ENCODE measurements at places on chromosomes 16 and 17.
A peak's percentile ranks its signal among the peaks of the same experiment; 100 is the strongest.

DNA sequence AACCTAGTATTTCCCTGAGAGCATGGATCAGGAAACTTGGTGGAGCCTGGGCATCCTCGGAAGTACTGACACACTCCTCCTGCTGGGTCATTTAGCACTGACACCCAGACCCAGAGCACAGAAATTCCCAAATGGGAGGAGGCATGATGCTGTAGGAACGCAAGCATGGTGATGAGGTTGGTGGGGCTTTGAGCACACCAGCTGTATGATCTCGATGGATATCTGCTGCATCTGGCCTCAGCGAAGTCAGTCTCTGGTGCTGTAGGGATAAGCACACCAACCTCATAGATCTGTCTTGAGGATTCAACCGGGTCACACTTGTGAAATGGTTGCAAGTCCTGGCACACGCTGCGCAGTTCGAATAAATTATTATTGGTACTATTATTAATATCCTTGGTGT, 52.5 kb downstream of the SHISA6 start:
- DNase-seq: no peak

DNA sequence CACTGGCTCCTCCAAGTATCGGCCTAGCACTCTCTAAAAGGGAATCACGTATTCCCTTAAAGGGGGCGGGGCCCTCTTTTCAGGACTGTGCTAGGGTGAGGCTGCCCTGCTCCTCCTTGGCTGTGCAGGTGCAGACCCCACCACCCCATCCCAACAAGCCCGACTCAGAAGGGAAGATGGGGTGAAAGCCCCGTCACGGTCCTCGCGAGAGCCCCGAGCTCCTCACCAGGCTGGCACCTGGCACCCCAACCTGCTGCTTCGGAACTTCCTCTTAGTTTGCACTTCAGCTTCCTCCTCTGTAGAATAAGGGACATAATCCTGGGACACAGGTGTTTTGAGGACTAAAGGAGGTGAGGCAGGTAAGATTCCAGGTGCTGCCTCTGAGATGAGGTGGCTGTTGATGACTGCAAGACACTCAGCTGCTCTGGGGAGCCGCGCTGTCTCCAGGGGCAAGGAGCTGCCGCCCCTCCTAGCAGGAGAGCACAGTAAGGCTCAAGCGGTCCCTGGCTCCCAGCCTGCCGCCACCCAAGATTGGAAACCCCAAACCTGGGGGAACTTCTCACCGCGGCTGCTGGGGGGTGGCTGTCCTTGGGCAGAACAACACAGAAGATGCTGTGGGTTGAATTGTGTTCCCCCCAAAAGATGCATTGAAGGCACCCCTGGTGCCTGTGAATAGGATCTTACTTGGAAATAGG, 88.8 kb downstream of the MGAT5B start:
- no peak for DNase-seq

DNA sequence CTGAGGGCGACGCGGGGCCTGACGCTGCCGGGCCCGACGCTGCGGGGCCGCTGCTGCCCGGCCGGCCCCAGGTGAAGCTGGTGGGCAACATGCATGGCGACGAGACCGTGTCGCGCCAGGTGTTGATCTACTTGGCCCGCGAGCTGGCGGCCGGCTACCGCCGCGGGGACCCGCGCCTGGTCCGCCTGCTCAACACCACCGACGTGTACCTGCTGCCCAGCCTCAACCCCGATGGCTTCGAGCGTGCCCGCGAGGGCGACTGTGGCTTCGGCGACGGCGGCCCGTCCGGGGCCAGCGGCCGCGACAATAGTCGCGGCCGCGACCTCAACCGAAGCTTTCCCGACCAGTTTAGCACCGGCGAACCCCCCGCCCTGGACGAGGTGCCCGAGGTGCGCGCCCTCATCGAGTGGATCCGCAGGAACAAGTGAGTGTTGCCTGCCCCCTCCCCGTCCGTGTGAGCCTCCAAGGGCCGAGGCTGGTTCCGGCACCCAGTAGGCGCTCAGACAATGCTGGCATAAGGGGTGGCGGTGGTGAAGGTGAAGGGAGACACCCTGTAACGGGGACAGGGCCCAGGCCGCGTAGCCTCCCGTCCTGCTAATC, 676 bp downstream of the CPD start:
- no peak for DNase-seq

DNA sequence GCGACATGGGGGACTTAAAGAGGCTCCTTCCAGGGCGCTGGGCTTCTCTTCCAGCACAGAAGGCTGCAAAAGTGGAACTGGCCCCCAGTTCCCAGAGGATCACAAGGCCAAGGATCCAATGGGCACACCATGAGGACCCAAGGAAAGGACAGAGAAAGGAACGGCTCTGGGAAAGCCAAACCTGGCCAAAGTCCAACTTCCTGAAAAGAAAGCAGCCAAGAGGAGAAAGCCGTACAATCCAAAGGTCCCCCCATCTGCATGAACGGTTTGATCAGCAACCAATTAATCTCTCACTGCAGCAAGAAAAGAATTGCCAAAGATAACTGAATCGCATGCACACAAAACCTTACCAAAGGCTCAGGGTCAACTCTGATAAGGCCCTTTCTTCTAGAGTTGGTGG, 19.8 kb upstream of the ICAM2 start:
- DNase-seq: no peak

GRCh38 chr17:6173653-6174052, 103.5 kb downstream of the WSCD1 start:
- DNase-seq: no peak

DNA sequence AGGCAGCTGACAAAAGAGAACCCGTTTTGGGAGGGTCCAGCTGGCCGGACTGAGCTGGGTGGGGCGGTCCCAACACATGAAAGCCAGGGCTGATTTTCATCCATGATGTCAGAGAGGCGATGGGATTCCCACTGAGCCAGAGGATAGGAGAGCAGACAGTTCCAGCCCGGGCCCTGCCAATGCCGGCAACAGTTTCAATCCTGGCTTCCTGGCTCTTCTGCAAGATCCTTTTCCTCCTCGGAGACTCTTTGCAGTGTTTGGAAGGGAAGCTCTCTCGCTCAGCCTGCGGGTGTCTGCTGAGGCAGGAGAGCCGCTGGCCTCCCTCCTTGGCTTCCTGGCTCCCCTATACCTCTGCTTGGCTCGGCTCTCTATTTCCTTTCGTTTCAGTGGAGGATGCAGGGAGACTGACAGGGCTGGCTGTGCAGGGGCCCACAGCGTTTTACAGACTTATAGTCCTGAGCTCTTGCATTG, 145.5 kb upstream of the SOX9 start:
- peak; percentile 18 for DNase-seq

GRCh38 chr17:15946611-15947120, 1.7 kb downstream of the ADORA2B start:
- DNase-seq: no peak

DNA sequence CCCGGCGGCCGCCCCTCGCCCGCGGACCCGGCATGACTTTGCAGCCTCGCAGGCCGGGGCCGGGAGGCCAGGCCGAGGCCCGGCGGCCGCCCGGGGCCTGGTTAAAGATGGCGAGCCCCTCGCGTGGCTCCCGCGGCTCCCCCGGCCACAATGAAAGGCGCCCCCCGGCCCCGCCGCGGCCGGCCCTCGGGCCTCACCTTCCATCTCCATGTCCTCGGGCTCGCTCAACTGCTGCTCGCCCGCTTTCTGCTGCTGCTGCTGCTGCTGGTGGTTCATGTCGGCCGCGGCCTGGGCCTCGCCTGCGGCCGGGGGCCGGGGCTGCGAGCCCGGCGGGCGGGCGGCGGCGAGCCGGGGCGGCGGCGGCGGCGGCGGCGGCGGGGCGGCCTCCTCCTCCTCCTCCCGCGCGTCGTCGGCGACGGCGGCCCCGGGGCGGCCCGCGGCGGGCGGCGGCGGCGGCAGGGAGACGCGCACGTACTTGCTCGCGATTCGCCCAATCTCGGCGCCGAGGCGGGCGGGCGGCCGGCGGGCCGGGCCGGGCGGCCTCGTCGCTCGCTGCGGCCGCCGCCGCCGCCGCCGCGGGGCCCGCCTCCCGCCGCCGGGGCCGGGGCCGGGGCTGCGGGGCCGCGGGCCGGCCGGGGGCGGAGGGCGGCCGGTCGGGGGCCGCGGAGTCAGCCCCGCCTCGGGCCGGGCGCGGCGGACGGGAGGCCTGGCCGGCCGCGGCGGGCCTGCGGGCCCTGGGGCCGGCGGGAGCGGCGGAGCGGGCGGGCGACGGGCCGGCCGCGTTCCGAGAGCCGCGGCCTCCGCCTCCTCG, 491 bp downstream of the USP7 start:
- DNase-seq: no peak

GRCh38 chr16:64475627-64476351, 646.1 kb downstream of the CDH11 start:
- peak; percentile 63 for DNase-seq

GRCh38 chr16:75092777-75093176, 23.8 kb downstream of the LDHD start:
- no peak for DNase-seq

DNA sequence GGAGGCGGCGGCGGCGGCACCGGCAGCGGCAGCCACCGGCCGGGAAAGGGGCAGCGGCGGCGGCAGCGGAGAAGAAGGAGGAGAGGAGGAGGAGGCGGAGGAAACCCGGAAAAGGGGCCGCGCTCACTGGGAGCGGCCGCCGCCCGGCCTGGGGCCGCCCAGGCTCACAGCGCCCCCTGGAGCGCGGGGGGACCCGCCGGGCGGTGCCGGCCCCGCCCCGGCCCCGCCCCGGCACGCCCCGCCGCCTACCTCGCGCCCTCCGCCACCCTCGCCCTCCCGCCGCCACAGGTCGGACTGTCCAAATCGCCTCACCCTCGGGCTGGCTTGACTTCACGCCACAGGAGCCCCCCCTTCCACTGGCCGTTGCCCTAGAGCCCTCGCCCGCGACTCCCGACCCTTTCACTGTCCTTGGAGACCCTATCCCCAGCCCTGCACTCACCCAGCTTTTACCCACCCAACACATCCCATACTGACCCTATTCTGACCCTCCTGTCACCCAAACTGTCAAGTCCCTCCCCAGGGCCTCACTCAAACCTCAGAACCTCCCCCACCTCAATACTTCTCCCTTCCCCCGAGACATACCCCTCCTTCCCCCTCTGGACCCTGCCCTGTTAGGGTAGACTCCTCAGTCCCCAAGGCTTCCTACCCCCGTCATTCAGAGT, at the start of gene CSNK2A2:
Gene CSNK2A2 (minus strand): TSS at position 85 of the 662 bp plus-strand sequence. CDS start 370 bp downstream, outside the sequence.
- peak; percentile 9 for DNase-seq

- peak; percentile 48 for DNase-seq
Observed at GRCh38 chr16:10514369-10515055, 65.9 kb downstream of the EMP2 start.

- DNase-seq: no peak
Observed at GRCh38 chr17:64335486-64335885, 55.2 kb downstream of the PECAM1 start.

DNA sequence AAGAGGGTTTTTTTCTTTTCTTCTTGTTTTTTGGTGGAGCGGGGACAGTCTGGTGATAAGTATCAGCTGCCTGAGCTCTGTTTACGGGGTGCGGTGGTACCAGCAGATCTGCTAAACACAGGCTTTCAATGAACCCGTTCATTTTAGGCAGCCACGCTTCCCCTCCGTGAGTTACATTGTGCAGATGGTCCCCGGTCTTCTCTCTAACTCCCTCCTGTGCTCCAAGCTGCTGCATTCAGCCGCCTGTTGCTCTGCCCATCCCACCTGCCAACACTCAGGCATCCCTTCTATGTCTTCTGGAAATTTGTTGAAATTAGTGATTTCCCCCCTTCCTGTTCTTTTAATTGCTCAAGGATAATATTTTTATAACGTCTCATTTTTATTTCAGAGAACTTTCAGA, 82.1 kb upstream of the ELAC2 start:
- no peak for DNase-seq

GRCh38 chr17:51912939-51913338, 245.6 kb downstream of the CA10 start:
- no peak for DNase-seq

DNA sequence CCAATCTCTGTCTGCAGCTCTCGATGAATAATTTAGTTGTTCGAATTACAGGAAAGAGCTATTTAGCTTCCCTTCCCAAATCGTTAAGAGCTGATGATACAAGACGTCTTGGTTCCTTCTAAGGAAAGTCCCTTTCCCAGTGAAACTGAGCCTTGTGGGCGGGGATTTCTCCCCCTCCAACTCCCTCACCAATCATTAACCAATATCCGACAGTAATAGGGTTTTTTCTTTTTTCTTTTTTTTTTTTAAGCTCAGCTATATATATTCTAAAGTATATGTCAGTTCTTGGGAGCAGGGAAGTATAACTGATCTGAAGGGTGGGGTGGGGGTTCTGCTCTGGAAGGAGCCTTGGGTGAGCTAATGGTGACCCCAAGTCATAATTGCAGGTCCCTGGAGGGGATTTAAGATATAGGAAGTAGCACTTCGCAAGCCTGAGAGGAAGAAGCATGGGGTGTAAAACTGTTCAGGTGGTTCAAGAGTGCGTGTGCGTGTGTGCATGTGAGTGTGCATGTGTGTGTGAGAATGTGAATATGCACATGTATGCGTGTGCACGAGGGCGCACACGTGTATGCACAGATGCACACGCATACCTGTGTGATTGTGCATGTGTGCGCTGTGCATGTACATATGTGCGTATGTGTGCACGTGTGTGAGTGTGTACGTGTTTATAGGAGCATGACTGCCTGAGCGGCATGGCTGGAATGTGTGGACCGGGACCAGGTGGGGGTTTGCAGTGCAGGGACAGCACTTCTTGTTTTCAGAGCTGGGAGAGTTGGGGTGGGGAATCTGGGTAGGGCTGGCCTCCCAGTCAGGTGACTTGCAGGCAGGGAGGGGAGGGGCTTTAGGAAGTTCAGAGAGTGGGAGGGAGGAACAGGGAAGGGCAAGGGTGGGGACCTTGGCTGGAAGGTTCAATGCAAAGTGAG, 42.7 kb downstream of the SOCS3 start:
- DNase-seq: no peak

DNA sequence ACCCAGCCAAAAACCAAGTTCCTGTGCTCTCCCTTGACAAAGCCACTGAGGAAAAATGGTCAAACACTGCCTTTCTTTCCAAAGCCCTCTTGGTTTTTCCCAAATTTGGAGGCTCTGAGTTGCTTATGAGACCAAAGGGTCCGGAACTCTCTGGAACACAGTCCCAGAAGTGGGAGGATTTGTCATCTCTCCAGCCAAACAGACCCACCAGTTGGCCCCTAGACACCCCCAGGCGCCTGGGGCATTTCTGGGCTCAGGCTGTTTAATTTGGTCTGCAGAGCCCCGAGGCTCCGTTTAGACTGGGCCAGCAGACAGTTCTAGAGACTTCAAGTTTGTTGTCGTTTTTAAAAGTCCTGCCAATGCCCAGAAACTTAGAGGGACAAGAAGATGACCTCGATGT, 239.1 kb downstream of the SEC14L1 start:
- DNase-seq: no peak

GRCh38 chr17:77853191-77853977, 105.1 kb upstream of the TNRC6C start:
- DNase-seq: no peak

Measured in astrocyte of the cerebellum (primary cell).